ENCODE measurements at places on chromosomes 1 and 21.

GRCh38 chr21:34338226-34338625, 25.6 kb upstream of the KCNE2 start:
- no peak for DNase-seq

DNA sequence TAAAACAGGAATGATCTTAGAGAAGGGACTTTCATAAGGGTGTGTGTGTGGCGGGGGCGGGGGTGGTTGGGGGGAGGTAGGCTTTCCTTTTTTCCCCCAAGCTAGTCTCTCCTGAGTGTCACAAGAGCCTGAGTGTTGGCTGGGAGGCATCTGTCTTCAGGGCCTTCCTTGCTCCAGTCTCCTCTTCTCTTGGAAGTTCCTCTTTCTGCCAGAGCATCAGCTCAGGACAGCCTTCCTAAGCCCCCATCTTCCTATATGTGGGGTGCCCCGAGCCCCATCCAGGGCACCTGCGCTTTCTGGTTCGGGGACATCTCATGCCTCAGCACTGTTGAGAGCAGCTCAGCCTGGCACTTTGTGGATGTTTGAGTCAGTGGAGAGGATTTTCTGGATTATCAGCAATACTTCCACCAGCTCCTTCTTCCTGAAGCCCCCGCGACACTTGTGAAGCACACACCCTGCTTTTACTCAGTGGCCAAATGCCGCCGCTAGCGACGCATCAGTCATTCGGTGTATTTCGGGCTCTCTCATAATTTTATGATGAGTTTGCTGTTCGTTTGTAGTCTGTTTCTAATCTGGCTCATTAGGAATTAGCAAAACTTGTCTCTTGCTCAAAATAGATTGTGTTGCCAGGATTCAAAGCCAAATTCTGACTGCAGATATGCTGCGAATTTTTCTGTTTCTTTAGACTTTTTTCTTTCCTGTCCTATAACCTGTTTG, 61.7 kb downstream of the GALNT2 start:
- DNase-seq = no peak

DNA sequence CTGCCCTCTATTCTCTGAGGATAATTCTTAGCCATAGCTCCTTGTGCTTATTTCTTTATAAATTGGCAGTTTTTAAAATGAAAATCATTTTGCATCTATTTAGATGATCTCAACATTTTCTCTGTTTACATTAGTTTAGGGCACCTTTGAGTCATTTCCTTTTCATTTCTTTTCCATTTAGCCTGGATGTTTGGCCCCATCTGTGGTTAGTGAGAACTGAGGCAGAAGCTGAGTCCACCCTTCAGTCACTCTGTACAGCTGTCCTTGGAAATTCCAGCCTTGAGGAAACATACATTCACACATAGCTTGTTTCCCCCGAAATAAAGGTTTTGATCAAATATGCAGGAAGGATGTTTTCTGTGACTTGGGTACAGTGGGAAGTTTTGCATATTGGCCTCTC, 123.7 kb downstream of the NTNG1 start:
- no peak for DNase-seq

DNA sequence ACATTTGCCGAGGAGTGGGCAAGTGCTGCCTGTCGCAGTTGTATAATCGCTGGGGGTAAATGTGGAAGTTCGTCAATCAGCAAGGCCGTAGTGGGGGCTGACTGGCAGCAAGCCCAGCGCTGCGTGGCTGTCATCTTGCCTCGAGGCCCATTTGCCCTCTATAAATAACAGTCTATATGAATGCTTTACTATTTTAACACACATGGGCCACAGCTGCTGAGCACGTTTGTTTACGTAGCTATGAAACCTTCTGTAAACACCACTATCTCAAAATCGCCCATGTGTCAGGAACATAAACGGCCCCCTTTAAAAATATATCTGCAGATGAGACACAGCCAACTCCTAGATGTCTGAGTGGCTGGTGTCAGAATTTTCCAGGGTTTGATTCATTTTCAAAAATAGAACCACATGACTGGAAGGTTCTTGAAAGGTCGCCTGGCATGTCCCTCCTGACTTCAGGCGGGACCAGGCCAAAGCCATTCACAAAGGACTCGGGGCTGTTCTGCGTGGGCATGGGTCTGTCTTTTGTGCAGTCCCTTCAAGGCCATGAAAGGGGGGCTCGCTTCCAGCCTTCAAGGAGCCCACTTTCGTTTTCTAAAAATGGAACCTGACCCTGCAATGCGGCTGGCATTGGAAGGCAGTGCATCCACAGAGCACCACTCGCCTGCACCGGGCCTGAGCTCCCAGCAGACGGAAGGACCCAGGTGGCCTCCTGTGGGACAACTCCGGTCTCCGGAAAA, 205.5 kb downstream of the KCNJ6 start:
- no peak for DNase-seq

DNA sequence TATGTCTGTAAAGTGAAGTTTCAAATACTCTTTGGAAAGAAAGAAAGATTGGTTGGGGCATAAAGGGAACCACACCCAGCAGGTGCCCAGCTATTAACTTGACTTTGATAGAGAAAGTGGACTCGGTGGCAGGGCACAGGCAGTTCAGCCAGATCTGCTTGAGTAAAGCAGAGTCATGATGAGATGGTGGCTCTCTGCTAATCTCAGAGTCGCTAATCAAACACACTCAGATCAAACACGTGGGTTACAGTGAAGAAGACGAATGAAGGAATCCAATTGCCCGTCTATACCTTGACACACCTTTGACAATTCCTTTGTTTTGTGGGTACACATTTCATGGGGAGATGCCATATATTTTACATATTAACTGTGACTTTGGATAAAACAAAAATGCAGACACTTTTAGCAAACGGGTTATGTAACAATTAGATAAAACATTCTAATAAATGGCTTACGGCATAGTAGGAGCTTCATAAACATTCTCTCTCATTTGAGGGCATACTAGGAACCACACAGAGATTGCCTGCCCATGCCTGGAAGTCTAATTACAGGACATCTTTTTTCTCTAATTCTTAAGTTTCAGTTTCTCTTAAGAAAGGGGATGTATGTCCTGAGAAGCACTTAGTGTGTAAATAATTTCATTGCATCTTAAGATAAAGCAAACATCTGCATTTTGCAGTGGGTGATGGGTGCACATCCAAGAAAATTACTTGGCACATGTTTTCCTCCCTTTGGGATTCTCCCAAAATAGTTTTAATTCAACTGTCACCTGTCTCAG, 7.2 kb downstream of the CBR1 start:
- no peak for DNase-seq

DNA sequence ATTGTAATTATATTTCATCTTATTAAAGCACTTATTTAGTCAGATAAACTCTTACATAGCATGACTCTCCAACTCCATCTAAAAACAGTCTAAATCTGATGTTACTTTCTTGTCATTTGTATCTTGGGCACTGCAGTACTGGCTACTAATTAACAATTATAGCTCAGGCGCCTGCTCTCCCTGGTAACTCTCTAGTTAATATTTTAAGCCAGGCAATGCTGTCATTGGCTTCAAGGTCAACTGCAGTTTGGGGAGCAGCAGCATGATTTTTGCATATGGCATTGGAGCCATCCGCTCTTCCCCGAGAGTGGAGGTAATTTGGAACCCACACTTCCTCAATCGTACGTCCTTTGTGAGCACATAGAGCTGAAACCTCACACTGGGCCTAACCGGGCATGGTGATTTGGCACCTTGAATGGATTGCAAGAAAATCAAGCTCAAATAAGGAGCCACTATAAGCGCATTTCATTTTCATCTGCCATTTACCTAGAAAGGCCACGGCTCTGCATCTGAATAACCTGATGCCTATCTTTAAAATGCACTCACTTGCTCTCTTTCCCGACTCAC, 187.7 kb downstream of the KAZN start:
- DNase-seq = no peak

DNA sequence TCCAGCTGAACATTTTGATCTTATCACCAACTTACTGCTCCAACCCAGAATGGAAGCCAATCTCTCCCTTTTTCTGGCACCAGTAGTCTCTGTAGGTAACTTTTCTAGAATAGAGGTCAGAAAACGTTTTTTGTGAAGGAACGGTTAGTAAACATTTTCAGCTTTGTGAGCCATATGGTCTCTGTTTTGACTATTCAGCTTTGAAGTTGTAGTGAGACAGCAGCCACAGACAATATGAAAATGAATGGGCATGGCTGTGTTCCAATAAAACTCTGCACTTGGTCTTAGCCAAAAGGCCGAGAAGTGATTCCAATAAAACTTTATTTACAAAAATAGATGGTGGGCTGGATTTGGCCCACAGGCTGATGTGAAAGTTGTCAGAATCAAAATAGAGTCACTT, 28.9 kb downstream of the MAP10 start:
- no peak for DNase-seq

DNA sequence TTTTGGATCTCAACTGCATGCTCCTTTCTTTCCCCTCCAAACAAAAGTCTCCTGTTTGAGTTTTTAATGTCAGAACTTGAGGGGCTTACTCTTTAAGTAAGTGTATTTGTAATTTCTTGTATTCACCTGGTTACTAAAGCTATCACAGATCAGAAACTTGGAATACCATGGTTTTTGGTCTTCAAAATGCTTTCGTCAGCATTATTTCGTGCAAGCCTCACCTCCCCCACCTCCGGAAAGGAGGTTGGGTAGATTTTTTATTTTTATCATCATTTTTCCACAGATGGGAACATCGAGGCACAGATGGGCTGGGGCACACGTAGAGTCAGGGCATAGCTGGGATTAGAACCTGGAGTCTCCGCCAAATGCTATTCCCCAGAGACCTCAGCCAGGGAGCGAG, 100.7 kb downstream of the IER5 start:
- no peak for DNase-seq

DNA sequence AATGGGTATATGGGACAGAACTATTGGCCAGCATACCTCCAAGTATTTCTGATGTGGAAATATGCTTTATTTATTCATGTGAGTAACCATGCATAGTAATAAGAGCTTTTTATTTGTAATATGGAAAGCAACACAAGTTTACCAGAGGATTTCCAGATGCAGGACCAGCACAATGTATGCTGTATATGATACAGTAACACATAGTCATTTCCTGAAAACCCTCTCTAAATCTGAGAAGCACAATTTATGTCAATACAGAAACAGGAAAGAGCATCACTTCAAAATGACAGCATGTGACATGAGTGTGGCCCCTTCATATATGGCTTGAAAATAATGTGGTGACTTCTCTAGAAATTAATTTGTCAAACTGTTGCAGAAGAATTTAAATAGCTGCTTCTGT, 1134.7 kb upstream of the ADGRL2 start:
- no peak for DNase-seq

- no peak for DNase-seq
Measured at GRCh38 chr1:44688760-44689446, 14.4 kb downstream of the ARMH1 start.

DNA sequence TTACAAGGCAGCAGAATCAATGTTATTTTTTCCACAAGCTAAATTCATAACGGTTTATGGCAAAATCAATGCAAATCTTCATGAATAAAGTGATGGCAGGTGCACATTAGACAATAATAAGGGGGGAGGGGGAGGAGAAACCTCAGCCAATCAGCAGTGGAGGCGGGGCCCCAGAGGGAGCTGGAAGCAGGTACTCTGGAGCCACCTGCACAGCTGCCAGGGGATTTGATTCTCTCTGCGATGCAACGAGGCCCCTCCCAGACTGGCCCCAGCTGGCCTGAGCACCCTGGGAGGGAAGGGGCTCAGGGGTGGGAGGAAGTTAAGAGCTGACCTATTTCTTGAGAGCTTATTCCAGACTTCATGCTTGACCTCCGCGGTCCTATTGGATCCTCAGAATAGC, 127.8 kb upstream of the IGSF21 start:
- DNase-seq = no peak

GRCh38 chr21:41247561-41248545, 68.7 kb upstream of the FAM3B start:
- DNase-seq = peak; percentile 17

DNA sequence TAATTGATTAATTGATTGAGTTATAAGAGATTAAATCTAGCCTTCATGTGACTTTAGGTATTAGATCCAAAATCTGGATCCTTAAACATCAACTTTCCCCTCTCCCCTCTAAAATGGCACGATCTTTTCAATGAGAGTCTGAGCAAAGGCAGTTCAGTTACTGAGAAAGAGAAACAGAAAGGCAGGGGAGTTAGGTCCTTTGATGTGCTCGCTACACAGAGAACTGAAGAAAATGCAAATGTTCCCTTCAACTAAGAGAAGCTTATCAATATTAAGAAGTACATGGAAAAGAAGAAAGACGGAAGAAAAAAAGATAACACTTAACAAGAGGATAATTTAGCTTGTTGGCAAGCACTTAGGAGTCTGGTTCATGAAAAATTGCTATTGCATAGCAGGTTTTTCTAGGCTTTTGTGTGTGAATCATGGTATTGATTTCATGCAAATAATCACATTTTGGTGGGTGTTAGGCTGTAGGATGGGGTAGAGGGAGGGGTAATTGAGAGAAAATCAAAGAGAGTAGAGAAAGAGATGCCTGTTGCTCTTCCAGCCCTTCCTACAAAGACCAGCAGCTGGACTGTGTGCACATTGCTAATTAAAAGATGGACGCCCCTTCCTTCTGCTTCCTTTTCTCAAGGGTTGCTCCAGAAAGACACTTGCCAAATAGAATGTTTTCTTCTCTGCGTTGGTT, 307.6 kb upstream of the PLXNA2 start:
- DNase-seq = no peak

GRCh38 chr1:224499204-224499603, 64.6 kb upstream of the WDR26 start:
- no peak for DNase-seq

GRCh38 chr1:85490270-85490985, 25.5 kb upstream of the DDAH1 start:
- no peak for DNase-seq

GRCh38 chr1:29602203-29602602, 365.9 kb downstream of the PTPRU start:
- no peak for DNase-seq

DNA sequence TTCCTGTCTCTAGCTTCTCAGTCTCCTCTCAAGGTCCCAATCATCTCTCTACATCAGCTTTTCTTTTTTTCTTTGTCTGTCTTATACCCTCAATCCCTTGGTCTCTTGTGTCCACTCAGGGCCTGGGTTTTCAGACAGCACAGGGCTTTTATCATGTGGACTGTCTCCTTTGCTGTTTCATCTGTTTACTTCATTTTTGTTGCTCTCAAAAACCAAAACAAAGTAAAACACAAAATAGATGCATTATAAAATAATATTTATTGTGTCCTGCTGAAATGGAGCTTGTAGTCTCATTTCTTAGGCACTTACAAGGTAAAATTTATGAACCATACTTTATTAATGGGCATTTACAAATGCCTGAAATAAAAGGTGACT, 17.8 kb upstream of the SLAMF6 start:
- no peak for DNase-seq

GRCh38 chr1:108817016-108817415, 39.9 kb downstream of the AKNAD1 start:
- peak; percentile 26 for DNase-seq

DNA sequence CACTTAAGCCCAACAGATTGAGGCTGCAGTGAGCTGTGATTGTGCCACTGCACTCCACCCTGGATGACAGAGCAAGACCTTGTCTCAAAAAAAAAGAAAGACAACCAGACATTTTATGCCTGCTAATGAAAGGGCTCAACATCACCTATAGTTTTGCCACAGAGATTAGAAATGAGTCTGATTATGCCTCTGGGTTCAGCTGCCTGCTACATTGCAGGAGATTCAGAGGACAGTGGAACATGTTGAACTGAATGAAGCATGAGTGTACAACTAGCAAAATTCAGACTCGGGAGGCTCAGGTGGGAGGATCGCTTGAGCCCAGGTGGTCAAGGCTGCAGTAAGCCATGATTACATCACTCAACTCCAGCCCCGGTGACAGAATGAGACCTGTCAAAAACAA, 46.0 kb downstream of the EXO1 start:
- no peak for DNase-seq

All from Calu3 (cell line).